Right renal cortex interstitium (tissue), 3 donors: ENCODE measurements at places on chromosomes 1 and 21.

- no peak for DNase-seq
Observed at GRCh38 chr1:19360843-19361610, 48.9 kb downstream of the SLC66A1 start.

DNA sequence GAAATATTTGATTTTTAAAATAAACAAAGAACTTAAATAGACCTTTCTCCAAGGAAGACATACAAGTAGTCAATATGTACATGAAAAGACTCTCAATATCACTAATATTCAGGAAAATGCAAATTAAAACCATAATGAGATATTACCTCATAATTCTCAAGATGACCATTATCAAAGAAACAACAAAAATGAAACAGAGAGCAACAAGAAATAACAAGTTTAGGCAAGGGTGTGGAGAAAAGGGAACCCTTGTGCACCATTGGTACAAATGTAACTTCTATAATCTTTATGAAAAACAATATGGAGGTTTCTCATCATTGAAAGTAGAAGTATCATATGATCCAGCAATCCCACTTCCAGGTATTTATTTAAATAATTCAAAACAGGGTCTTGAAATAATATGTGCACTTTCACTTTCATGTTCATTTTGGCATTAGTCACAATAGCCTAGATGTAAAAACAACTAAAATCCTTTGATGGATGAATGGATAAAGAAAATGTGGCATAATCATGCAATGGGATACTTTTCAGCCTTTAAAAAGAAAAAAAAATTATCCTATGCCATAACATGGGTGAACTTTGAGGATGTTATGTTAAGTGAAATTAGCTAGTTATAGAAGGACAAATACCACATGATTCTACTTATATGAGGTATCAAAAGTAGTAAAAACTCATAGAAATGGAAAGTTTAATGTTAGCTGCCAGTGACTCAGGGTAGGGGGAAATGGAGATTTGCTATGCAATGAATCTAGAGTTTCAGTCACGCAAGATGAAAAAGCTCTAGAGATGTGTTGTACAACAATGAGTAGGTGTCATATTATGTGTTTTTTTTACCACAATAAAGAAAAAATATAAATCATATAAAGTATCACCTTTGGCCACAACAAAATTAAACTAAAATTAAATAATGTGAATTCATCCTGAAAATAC, 114.5 kb upstream of the LYPLAL1 start:
- no peak for DNase-seq

- no peak for DNase-seq
Observed at GRCh38 chr1:41420351-41420750, 59.1 kb downstream of the FOXO6 start.

DNA sequence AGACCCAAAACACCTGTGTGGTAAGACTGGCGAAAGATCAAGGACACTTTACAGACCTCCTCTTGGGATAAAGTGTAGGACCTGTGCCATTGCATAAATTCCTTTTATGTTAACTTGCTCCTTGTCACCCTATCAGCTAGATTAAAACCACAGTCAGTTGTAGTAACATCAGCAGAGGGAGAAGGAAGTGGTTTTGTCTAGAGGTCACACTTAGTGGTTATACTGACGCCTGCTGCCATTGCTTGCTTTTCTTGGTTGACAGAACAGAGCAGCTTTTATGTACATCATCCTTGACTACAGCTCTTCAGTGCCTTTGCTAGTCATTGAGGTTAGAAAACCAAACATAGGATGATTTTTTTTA, 101.4 kb downstream of the PBX1 start:
- no peak for DNase-seq
